Anterior cingulate cortex (tissue), 58 donors: ENCODE measurements at places on chromosomes 12 and 14.

- no peak for DNase-seq
These were observed 126.9 kb downstream of the PAPOLA start for GRCh38 chr14:96629082-96629481.

DNA sequence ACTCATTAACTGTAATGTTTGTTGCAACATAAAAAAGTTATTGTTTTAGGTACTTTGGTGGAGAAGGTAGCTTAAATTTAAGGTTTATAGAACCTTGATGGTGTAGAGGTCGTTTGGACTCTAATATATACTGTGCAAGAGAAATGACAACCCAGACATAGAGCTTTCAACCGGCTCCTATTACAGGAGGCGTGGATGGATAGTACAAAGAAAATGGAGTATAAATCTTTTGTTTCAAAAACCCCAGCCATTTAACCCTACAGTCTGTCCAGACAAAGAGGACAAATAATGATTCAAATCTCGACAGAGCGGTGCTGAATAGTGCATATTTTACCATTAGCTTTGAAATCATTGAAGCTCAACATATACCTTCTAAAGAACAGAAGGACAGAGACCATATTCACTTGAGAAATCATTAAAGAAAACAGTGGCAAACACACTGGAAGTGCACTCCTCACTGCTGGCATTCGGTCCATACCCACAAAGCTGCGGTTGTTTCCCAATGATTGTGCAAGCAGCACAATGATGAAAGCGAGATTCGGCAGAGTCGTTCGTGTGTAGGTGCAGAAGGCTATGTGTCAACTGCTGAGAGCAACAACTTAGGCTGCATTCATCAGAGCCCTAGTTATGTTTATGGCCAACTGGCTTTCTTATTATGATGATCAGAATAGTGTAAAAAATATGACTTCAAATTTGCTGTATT, 688.6 kb downstream of the NOVA1 start:
- no peak for DNase-seq

- DNase-seq, result no peak
These were observed 139.9 kb downstream of the ADGRD1 start for GRCh38 chr12:131093604-131093955.

DNA sequence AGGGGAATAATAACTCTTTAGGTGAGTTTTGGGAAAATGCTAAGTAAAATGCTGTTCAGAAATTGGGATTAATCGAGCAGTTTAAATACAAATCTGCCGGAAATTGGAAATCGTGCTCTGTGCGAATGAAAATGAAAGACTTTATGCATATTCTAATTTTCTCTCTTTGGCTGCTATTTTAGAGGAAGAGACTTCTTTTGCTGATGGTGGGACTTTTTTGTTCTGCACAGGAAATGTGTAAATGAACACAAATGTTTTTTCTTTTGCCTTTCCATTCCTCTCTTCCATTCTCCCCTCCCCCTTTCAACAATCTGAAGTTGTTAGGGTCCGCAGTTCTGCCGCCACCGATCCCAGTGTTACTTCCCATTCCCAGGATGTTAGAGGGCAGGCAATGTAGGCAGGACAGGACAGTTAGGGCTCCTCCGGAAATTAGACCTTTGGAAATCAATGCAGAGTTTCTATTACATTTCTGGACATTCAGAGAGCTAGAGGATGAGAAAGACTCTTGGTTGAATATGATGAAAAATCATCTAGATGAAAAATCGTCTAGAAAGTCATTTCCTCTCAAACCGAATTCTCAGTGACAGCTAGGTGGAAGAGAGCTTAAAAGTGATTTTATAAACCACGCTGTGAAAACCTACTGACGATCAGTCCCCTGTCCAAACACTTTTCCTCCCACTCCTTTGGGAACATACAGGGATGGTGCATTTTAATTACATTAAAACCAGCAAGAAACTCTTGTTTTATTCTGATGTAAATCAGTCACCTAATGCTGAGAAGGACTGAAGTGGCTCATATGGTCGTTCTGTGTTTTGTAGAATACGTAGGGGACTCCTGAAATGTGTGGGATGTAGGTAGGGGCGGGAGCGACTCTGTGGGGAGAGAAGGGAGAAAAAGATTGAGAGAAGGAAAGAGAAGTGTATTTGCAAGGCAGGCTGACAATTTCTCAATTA, 17.8 kb downstream of the FOXG1 start:
- no peak for DNase-seq

GRCh38 chr12:102962986-102963385, 5.5 kb downstream of the ASCL1 start:
- no peak for DNase-seq

DNA sequence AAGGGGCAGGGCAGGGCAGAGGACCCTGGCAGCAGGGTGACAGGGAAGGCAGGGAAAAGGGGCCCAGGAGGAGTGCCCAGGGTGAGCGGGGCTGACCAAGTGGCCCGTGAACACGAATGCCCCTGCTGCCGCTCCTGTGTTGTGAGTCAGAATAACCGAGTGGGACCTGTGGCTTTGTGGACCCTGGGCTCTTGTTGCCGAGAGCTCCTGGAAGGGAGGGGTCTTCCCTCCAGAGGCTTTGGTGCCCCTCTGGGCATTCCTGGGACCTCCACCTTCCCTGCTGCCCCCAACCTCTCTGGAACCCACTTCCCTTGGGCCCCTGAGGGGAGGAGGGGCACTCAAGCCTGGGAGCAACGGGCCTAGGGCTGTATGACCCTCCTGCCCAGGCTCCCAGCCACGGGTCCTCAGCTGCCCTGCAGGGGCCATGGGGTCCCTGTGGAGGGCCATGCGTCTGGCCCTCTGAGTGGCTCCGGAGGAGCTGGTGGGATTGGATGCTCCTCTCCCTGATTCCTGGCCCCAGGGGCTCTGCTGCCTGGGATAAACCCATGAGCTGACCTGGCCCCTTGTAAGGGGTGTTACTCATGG, 319.4 kb downstream of the TMEM121 start:
- no peak for DNase-seq

DNA sequence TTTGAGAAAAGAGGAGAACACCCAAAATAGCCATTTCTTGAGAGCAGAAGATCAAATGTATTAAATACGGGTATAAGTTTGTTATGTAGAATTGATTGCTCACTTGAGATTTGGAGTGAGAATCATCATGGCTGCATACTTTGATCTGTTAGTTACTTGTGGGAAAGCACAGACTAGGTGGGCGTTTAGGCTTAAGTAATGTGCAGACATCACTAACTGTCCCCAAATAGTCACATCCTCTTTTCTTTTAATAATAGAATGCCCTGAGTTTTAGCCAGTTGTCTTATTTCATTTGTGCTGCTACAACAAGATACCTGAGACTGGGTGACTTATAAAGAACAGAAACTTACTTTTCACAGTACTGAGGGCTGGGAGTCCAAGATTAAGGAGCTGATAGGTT, 14.3 kb upstream of the GTF2A1 start:
- DNase-seq, result no peak

GRCh38 chr14:36659822-36660735, 1.6 kb upstream of the PAX9 start:
- DNase-seq, result no peak

DNA sequence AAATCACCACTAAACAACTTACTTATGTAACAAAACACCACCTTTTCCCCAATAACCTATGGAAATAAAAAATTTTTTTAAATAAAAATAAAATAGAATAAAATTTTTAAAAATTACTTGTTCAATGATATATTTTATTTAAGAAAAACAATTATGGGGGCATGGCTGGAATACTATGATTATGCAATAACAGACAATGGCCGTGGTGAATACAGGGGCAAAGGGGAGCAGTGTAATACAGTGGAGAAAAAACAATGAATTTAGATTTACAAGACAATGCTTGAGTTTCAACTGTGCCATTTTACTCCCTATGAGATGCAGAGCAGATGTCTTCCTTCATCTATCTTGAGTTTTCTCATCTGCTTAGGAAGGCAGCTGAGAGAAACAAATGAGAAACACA, 72.9 kb downstream of the BLTP3B start:
- DNase-seq, result no peak

GRCh38 chr12:14010989-14011388, 29.6 kb upstream of the GRIN2B start:
- no peak for DNase-seq

DNA sequence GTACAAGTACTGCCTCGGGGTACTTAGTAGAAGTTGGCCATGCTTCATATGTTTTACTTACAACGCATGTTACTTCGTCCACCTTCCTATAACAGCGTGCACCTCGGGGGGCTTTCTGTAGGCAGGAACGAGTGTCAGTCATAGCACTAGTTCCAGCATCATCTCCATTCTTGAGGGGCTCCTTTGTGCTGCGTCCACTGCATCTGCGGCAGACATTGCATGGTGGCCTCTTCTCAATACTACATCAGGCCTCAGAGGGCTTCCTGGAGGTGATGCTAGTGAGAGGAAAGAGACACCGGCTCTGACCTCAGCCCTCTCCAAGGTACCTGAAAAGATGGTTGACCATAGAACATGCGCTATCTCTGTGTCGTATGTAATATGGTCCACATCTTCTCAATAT, 121.2 kb upstream of the RTL1 start:
- DNase-seq, result no peak

DNA sequence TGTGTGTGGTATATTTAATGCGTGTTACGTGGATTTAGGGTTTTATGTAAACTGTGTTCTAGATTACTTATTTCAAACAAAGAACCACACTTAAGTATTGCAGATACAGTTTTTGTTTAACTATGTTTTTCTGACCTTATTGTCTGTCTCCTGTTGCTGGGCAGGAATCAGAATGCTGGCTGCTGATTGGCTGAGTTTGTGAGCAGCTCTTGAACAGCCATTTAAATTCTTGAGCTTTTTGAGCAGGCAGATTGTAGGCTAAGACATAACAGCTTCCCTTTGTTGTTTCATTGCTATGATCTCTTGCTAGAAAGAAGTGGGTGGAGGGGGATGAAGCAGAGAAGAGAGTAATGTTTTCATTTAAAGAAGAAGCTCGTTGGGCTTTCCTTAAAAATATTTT, 52.2 kb downstream of the ATF7IP start:
- peak; percentile 61 for DNase-seq
